Activated T-cell treated with anti-CD3 and anti-CD28 coated beads, Interleukin-2, amount 50 U/mL, for 72 hours (primary cell): ENCODE measurements at places on chromosomes 6 and 20.

DNA sequence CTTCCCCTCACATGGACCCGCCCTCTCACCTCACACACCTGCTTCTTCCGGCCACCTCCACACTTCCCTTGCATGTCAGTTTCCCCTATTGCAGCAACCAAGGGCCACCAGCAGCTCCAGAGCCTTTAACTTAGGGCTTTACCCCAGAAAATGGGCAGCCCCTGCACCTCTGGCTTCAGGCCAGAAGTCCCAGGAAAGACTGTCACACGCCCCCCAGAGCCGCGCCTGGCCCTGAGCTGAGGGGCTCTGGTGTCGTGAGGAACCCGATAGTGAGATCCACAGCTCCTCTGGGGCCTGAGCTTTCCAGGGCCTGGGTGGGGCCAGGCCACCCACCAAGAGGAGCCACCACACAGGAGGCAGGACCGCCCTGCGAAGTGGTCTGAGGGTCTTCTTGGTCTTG is 182.4 kb downstream of the DLL1 start:
- no peak for DNase-seq
- H3K4me1 ChIP-seq: no peaks in the 10 kb centered on the region
- H3K27me3 ChIP-seq: peaks cover 6% of the 10 kb centered on the region

GRCh38 chr6:143621876-143622605 is 55.7 kb upstream of the PHACTR2 start:
- H3K36me3 ChIP-seq: no peaks in the 10 kb centered on the region
- no peak overlapping the region for H3K4me3 ChIP-seq
- DNase-seq: no peak

GRCh38 chr6:52403627-52404026 is 16.5 kb upstream of the EFHC1 start:
- H3K4me1 ChIP-seq: peaks cover 30% of the 10 kb centered on the region
- peaks cover 6% of the 10 kb centered on the region for H3K36me3 ChIP-seq
- no peak overlapping the region for H3K4me3 ChIP-seq
- no peaks in the 10 kb centered on the region for H3K27me3 ChIP-seq
- DNase-seq: no peak

- no peak for DNase-seq
- peaks cover 17% of the 10 kb centered on the region for H3K27me3 ChIP-seq
- H3K36me3 ChIP-seq: peaks cover 4% of the 10 kb centered on the region
- no peak overlapping the region for H3K27ac ChIP-seq
- H3K4me1 ChIP-seq: no peaks in the 10 kb centered on the region
These were observed 239.1 kb downstream of the THBS2 start for GRCh38 chr6:169014211-169015197.

DNA sequence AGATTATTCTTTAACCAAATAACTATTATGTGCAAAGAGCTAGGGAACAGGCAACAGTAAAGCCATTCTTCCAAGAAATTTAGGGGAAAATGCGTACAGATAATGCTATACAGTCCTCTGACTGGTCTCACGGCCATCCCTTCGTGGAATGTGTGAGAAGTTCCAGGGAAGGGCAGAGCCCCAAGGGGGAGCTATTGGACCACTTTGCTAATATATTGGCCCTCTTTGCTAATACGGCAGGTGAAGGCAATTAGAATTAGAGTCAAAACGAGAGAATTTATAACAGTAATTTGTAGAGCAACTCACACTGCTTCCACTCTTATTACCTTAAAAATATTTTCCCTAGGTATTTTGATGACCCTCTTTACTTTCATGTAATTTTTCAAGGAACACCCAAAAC is 140.4 kb downstream of the IMPG1 start:
- H3K4me1 ChIP-seq: peaks cover 10% of the 10 kb centered on the region
- H3K36me3 ChIP-seq: no peaks in the 10 kb centered on the region
- DNase-seq: no peak
- H3K27me3 ChIP-seq: peaks cover 31% of the 10 kb centered on the region
- no peak overlapping the region for H3K4me3 ChIP-seq
- H3K27ac ChIP-seq: no peak overlapping the region

GRCh38 chr6:2805031-2805430 is 36.6 kb downstream of the SERPINB1 start:
- no peak overlapping the region for H3K4me3 ChIP-seq
- H3K4me1 ChIP-seq: peaks cover 20% of the 10 kb centered on the region
- no peak overlapping the region for H3K27ac ChIP-seq

DNA sequence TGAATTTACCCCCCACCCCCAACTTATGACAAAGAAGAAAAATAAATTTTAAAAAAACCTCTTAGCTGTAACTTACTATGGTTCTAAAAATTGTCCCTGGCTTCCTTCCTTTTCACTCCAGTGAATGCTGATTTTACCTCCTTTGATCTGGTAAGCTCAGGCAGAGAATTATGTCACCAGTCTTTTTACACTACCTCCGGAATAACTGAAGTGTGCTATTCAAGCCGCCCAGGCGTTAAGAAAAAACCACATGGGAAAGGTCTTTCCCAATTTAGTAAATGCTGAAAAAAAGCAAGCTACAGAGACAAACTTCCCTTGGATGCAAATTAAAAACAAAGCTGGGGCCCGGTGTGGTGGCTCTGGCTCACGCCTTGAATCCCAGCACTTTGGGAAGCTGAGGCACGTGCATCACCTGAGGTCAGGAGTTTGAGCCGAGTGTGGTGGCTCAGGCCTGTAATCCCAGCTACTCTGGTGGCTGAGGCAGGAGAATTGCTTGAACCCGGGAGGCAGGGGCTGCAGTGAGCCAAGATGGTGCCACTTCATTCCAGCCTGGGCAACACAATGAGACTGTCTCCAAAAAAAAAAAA is 12.4 kb downstream of the SNX5 start:
- peak overlapping the region; percentile 89 for H3K27ac ChIP-seq
- peaks cover 43% of the 10 kb centered on the region for H3K36me3 ChIP-seq
- H3K27me3 ChIP-seq: no peaks in the 10 kb centered on the region
- no peak for DNase-seq
- peak overlapping the region; percentile 32 for H3K4me3 ChIP-seq
- H3K4me1 ChIP-seq: peaks cover 55% of the 10 kb centered on the region

DNA sequence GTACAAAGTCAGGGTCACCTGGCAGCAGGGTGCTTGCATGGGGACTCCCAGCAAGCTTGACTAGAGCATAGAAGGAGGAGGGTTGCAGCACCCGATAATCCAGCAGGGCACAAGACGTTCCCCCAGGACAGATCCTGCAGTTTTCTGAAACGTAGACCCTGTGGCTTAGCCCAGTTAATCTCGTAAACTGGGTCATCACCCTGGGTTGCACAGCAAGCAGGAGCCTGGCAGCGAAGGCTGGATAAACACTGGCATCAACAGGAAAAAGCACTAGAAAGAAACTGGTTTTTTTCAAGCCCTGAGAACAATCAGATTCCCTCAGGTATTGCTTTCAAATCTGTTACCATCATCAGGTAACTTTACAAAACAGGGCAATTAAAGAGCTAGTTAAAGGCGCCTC is 92.6 kb downstream of the PDE7B start:
- no peaks in the 10 kb centered on the region for H3K36me3 ChIP-seq
- no peaks in the 10 kb centered on the region for H3K4me1 ChIP-seq
- peaks cover 5% of the 10 kb centered on the region for H3K27me3 ChIP-seq
- H3K4me3 ChIP-seq: no peak overlapping the region
- DNase-seq: no peak
- H3K27ac ChIP-seq: no peak overlapping the region

- no peaks in the 10 kb centered on the region for H3K36me3 ChIP-seq
- no peak overlapping the region for H3K27ac ChIP-seq
- no peak overlapping the region for H3K4me3 ChIP-seq
- peaks cover 3% of the 10 kb centered on the region for H3K4me1 ChIP-seq
These were observed 43.0 kb upstream of the ZBP1 start for GRCh38 chr20:57663241-57663640.

GRCh38 chr20:1287787-1288569 is 21.9 kb downstream of the SNPH start:
- no peak for DNase-seq
- no peak overlapping the region for H3K27ac ChIP-seq
- no peaks in the 10 kb centered on the region for H3K27me3 ChIP-seq
- H3K4me3 ChIP-seq: peak overlapping the region; percentile 85

DNA sequence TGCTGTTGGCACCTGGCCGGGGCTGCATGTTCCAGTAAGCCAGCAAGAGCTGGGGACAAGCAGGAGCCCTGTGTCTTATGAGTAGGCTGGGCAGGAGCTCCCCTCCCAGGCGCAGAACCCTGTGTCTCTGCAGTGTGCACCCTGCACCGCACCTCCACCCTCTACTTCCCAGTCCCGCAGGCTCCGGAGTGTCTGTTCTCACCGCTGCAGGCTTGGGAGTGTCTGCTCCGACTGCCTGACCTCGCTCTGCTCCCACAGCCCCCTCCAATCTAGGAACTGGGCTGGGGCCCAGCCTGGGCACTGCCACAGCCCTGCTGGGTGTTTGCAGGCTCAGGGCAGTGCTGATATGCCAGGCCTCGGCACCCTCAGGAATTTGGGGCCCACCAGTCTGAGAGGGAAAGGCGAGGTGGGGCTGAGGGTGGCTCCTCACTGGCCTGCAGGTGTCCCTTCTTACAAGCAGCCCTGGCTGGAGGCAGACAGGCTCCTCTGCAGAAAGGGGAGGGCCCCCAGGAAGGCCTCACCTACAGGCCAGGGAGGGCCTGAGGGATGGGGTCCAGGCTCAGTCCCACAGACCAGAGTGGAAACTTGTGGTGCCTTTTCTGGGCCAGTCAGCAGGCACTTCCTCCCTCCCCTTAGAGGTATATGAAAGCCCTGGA is 871.6 kb upstream of the GJE1 start:
- H3K27ac ChIP-seq: no peak overlapping the region
- DNase-seq: no peak
- H3K27me3 ChIP-seq: no peaks in the 10 kb centered on the region

GRCh38 chr20:16427571-16427970 is 145.7 kb downstream of the KIF16B start:
- no peak overlapping the region for H3K27ac ChIP-seq
- H3K4me1 ChIP-seq: no peaks in the 10 kb centered on the region
- no peaks in the 10 kb centered on the region for H3K27me3 ChIP-seq
- DNase-seq: no peak

DNA sequence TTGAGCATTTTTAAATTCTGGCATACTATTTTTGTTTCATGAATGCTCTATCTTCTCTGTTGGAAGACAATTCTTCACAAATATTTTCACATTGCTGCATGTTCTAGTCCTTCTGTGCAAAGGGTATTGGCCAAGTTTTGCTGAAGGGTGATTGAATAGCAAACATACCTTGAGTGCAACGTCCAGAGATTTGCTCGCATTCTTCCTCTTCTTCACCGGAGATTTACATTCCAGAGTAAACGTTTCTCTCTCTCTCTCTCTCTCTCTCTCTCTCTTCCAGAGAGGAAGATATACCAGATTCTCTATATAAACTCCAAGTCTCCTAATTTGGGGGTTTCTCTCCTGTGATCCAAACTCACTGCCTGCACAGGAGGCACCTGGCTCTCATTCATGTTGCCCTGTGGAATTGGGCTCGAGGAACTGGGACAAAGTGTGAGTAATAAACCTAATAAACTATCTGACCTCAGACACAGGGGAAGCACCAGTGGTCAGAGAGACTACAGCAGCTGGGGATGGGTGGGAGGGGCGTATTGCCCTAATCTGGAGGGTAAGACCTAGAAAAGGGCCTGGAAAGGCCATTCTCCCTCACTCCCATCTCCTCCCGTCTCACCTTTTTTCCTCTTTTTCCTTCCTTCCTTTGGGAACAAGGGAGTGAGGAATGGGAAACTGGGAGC is 1.1 kb upstream of the TREML1 start:
- no peaks in the 10 kb centered on the region for H3K27me3 ChIP-seq
- no peak for DNase-seq
- H3K36me3 ChIP-seq: no peaks in the 10 kb centered on the region
- H3K27ac ChIP-seq: no peak overlapping the region
- no peaks in the 10 kb centered on the region for H3K4me1 ChIP-seq

DNA sequence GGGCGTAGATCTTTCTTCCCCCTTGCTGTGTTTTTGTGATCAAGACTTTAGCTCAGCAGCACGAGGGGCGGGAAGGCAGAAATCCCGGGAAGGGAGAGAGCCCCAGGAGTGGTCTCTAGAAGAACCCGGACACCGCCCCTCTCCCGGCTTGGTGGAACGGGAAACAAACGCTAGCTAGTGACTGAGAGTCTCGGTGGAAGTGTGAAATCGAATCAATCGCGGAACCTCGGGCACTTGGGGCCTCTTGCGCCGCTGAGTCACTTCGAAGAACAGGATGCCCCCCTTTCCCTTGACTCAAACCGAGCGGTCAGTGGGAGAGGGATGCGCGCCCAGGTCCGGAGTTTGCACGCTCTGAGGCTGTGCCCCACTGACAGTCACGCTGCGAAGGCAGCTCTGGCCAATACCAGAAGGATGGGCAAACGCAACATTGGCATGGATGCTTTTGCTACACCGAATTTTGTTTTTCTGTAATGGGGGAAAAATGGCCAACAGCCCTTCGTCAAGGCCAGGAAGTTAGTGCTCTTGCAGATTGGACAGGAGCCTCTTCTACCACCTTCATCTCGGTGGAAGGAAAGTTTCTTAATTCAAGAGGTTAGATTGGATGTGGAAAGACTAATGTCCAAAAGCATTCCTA is 1.6 kb upstream of the OLIG3 start:
- no peaks in the 10 kb centered on the region for H3K36me3 ChIP-seq
- peaks cover 89% of the 10 kb centered on the region for H3K27me3 ChIP-seq
- peak overlapping the region; percentile 79 for H3K4me3 ChIP-seq
- peaks cover 70% of the 10 kb centered on the region for H3K4me1 ChIP-seq
- peak; percentile 17 for DNase-seq
- H3K27ac ChIP-seq: no peak overlapping the region

DNA sequence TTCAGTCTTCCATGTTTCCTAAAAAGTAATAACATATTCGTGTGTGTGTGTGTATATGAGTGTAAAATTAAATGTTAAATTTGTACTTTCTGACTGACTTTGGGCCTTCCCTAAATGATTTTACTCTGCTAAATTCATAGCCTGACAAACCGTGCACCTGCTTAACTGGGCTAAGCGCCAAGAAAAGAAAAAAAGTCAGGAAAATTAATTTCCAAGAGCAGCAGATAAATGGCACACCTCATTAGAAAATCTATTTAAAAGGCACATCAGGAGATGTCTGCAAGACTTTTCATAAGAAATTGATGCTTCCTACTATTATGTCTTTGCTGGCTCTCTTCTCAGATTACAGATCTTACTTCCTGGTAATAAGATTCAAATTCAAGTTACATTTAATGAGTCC is 72.4 kb downstream of the TRDN start:
- no peaks in the 10 kb centered on the region for H3K27me3 ChIP-seq
- no peaks in the 10 kb centered on the region for H3K4me1 ChIP-seq
- no peaks in the 10 kb centered on the region for H3K36me3 ChIP-seq
- no peak for DNase-seq
- no peak overlapping the region for H3K27ac ChIP-seq

DNA sequence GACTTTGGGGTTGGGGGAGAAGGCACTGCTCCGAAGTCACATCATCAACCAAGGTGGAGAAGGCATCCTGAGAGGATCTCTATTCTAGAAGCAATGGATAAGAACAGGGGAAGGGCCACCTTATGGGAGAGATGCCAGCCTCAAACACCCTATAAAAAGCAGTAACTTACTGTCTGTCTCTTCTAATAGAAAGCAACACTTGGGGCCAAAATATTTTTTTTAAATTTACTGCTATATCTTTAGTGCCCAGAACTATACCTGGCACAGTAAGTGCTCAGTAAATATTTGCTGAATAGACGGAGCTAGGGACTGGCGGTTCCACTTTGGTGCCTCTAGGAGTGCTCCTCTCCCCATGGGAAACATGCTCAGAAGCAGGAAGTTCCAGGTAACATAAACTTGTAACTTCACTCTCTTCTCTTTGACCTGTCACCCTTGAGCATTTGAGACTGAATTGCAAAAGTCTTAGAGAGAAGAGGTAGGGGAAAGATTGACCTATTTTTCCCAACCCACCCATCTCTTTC is 807 bp upstream of the OTOR start:
- H3K27me3 ChIP-seq: peaks cover 35% of the 10 kb centered on the region
- no peaks in the 10 kb centered on the region for H3K36me3 ChIP-seq
- DNase-seq: no peak
- no peak overlapping the region for H3K4me3 ChIP-seq
